ENCODE measurements at places on chromosomes 4 and X. TPM values are rescaled to one million over a fixed set of nuclear protein-coding genes. Genes with fewer than 3 reads are reported as not detected.

Gene ADH7
- 1.3 TPM for total RNA-seq

GRCh38 chr4:147060151-147060931, 114.7 kb upstream of the TTC29 start:
- DNase-seq = peak; percentile 88

DNA sequence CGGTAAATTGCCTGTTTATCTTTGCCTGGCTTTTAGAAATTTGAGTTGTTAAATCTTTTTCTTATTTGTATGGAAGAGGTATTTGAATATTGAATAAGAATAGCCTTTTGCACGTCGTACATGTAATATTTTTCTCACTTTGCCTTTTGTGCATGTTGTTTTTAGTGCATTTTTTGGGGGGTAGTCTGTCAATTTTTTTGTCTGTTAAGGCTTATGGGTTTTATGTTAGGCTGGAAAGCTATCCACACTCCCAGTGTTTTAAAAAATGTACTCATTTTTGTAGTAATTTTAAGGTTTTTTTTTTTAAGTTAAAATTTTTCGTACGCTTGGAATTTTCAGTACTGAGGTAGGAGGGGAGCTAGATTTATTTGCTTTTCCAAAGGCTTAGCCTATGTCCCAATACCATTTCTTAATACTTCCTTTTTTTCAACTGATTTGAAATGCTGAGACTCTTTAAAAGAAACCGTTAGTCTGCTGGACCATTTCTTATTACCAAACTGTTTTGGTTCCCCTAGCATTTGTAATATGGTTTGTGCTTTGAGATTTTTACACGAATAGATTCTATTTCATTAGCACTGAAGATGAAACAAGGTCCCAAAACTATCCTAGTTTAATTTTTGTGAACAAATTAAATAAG, 1.3 kb downstream of the HERC5 start:
- no peak for DNase-seq

- no peak for DNase-seq
Measured at GRCh38 chrX:18348047-18348446, 6.4 kb downstream of the SCML2 start.

Gene PNMA3
- total RNA-seq = 0.69 TPM

GRCh38 chr4:2303686-2304320, 41.9 kb upstream of the MXD4 start:
- no peak for DNase-seq

DNA sequence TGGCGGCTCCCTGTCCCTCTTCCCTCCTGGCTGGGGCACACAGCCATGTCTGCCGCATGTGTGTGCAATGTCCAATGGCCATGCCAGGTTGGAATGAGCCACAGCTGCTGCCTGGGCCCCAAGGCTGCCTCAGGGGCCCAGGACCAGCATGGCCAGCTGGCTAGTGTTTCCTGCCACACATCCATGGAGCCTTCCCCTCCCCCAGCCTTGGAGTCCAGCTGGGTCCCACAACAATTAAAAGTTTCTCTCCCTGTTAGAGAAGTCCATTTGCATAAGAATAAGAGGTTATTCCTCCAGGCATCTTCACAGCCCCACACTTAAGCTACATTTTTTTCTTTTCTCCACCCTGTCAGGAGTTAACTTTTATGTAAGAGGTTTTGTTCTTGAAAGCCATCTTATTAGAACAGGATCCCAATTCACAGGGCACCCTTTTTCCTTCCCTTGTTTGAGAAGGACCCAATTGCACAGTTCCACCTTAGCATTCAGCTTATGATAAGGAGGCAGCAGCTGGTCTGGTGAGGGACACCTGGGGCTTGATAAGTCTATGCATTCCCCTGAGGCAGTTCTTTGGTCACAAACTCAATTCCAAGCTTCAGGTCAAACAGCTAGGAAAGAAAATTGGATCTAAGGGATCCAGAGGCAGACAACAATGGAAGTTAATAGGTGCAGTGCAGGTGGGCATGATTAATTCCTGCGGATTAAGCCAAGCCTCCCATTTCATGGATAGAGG, 963.3 kb upstream of the GRIA3 start:
- no peak for DNase-seq

DNA sequence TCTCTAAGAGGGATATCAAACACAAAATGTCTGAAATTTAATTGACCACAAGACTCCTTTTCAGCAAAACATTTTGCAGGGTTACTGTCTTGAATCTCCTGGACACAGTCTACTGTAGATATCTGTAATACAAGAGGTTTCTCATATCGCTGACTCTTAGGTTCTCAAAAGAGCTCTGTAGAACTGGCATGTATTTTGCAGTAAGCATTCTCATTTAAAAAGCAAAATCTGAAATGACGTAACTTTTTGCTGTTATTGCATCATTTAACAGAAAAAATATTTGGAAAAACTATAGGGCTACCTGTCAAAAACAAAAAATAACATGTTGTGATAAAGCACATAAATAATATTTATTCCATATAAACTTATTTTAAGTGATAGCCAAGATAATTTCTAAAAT, 114.2 kb downstream of the CDS1 start:
- no peak for DNase-seq

DNA sequence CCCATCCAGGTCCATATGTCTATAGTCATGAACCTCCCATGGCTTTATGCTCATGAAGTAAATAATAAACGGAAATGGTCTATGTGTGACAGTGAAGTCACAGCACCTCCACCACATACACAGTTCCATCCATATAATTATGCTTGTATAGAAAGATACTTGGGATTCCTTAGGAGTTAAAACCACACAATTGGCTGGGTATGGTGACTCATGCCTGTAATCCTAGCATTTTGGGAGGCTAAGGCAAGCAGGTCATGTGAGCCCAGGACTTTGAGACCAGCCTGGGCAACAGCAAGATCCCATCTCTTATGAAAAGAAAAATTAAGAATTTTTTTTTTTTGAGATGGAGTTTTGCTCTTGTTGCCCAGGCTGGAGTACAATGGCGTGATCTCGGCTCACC, 55.6 kb upstream of the RBM47 start:
- no peak for DNase-seq

DNA sequence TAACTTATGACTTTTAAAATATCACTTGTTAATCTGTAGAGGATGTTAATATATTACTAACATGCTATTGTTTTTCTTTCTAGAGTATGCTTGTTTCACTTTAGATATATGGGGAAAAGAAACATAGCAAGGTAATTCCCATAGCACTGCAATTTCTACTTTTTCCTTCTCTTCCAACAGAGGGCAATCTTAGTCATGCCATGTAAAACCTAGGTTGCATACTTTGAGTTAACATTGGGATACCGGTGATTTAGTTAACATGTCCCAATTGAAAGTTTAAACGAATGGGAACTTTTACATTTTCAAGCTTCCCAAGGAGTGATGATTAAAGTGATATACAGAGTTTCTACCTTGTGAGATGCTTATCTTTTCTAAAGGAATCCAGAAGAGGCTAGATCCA, 89.4 kb upstream of the IL13RA1 start:
- no peak for DNase-seq

Gene CT45A3
- total RNA-seq = not detected

GRCh38 chr4:112173593-112174558, 28.6 kb downstream of the FAM241A start:
- no peak for DNase-seq

Gene SRD5A3
- 6.5 TPM for total RNA-seq

GRCh38 chr4:110492522-110492921, 16.6 kb downstream of the ENPEP start:
- DNase-seq = no peak

Gene GUCY1A1
- 15.1 TPM for total RNA-seq

GRCh38 chrX:42106556-42106955, 183.2 kb upstream of the CASK start:
- no peak for DNase-seq

Gene C4orf36
- total RNA-seq = 1.9 TPM

GRCh38 chr4:181784881-181785280, 458.3 kb upstream of the TENM3 start:
- no peak for DNase-seq

- DNase-seq = no peak
Measured at GRCh38 chr4:61996943-61997342, 796.8 kb downstream of the ADGRL3 start.

Gene ZNF157
- total RNA-seq = 0.49 TPM

GRCh38 chrX:54695231-54695630, 102.8 kb downstream of the ITIH6 start:
- peak; percentile 15 for DNase-seq

DNA sequence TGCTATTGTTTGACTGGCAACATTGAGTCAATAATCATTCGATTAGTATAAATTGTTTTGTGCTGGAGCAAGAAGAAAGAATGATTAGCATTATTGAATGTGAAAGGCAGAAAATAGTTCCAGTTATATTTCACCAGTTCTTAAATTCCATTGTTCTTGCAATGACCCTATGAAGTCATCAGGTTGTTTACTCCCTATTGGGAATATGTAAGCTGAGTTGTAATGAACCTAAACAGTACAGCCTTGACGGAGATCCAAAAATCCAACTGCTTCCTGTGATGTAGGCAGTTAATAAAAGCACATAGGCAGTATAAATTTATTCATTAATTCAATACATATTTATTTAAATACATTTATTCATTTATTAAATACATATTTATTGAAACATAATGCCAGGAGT, 947.5 kb downstream of the PCDH7 start:
- peak; percentile 66 for DNase-seq

DNA sequence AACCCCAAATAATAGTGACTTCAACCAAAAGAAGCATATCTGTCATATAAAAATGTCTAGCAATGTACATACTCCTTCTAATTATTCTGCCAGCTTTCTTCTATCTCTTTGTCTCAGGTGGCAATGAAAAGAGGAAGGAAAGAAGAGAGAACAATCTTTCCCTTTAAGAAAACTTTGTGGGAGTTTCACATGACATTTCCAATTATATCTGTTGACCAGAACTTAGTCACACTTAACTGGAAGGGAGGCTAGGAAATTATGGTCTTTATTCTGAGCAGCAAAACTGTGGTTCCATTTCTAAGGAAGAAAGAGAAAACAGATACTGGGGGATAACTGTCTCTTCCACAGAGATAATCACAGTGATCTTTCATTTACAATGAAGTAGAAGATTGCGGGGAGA, 12.9 kb upstream of the MAOA start:
- DNase-seq = no peak

Gene DACH2
- 0.79 TPM for total RNA-seq

Gene PFKFB1
- total RNA-seq = 3.3 TPM

DNA sequence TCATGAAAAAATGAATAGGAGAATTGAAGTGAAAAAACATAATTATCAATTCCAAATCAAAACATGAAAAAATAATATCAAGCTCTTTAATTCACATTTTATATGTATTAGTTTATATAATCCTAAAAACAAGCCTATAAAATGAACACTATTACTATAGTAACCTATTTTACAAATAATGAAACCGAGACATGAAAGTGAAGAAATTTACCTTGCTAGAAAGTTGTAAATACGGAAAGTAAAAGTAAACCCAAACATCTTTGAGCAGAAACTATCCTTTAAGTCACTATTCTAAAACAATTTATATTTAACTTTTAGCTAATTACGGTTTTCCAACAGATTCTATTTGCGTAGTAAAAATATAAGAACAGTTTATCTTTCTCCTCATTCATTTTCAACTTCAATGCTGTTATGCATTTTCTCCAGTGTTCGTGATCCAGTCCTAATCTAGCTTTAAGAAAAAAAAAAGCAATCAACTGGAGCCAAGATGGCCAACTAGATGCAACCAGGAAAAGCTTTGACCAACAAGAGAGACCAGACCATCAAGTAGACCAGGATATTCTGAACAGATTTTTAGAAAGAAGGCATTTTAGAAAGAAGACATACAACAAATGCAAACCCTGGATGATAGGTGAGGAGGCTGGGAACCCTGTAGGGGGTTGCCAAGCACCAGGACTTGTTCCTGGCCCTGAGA, 67.0 kb downstream of the DDX53 start:
- DNase-seq = no peak

GRCh38 chrX:120281021-120281624, 30.1 kb downstream of the TMEM255A start:
- no peak for DNase-seq

GRCh38 chrX:72037601-72038000, 94.1 kb downstream of the RTL5 start:
- no peak for DNase-seq

DNA sequence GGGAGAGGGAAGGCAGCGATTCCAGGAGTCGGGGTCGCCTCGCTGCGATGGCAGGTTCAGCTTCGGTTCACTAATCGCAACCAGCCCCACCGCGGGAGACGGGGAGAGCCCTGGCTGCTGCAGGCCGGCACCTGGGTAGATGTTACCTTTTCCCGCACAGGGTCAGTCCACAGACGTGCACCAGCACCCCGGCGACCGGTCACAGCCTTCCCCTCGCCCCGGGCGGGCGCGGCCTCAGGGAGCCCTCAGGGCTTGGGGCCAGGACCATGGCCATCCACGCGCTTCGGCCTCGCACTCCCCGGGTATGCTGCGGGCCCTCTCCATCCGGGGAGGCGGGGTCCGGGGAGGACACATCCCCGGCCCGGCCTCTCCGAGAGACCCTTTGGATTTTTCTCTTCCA, 26.1 kb upstream of the EXOC1L start:
- no peak for DNase-seq

DNA sequence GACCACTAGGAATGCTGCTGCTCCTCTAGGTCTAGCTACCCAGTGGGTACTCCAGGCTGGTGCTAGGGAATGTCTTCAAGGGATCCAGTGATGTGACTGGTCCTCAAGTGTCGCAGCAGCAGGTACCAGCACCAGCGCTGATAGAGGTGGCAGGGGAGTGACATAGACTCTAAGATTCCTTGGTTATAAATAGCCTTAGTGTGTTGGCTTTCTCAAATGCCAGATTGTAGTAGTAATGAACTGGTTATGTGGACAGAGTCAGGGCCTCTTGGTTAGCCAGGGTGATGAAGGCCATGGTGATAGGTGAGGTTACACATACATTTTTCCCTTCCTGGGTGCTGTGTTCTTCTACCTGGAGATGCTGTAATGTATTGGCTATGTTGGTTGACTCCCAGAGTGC, 38.3 kb downstream of the DCLK2 start:
- no peak for DNase-seq

DNA sequence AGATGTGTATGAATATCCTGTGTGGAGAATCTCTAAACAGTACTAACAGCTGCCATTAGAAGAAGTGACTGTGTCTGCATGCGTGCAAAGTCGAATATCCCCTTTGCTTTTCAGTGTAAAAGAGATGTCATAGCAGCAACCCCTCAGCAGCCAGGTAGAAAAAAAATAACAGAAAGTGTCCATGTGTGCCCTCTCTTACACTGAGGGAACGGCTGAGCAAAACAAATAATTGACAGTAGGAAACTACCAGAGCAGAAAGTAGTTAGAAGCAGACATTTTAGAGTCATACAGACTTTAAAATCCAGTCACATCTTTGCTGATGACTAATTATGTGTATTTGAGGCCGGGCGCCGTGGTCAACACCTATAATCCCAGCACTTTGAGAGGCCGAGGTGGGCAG, 370.8 kb downstream of the GPM6A start:
- DNase-seq = no peak

Gene GPM6B
- total RNA-seq = 17.5 TPM

Measured in skin of body (tissue), 3 donors.